Osteoblast (primary cell): ENCODE measurements at places on chromosomes 4 and X.

DNA sequence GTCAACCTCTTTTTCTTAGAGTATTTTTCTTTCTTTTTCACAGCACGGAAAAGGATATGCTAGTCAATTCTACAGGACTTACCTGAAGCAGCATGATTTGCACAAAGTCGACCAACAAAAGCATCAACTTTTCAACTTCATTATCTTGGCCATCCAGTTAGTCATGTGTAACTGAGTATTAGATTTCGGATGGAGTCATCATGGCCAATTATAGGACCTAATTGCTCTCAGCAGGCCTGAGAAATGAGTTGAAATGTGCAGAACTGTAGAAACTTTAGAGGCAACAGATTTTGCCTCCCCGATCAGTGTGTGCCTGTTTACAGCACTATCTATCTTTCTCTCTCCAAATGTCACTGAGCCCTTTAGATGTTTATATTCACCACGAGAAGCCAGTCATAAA, 41.0 kb downstream of the PCDH10 start:
- no peak for DNase-seq

- DNase-seq: peak; percentile 81
Observed at GRCh38 chrX:1595711-1596060, 4.3 kb downstream of the AKAP17A start.

DNA sequence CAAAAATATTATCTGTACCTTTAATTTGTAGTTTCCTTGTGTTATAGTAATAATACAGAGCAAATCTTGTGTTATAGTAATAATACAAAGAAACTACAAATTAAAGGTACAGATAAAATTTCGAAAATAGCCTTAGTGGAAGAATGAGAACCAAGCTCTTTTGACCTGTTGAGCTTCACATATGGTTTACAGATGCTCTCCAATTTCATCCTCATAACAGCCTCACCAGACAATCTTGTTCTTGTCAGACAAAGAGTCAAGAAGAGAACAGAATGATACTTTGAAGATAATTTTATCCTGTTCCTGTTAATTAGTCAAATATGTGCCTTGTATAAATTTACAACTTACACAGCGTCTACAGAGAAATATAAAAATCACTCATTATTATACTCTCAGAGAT, 12.8 kb downstream of the ATXN3L start:
- no peak for DNase-seq

DNA sequence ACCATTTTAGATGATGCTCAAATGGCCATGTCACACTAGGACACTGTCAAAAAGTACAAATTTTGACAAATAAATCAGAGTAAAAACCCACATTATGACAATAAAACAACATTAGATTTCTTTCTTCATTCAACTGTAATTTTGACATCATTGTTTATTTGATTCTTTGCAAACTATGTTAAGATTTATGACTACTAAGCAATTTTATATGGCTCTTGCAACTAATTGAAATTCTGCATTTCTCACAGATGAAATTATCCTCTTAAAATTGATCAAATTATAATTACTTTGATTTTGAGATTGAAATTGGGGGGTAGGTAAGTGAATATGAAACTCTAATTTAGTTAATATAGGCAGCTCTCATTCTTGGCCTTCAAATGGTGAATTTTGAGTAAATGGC, 59.8 kb downstream of the ATOH1 start:
- no peak for DNase-seq

GRCh38 chrX:110041980-110042379, 39.1 kb downstream of the TMEM164 start:
- DNase-seq: no peak

- DNase-seq: no peak
Observed at GRCh38 chr4:94228493-94229216, 21.0 kb downstream of the SMARCAD1 start.

DNA sequence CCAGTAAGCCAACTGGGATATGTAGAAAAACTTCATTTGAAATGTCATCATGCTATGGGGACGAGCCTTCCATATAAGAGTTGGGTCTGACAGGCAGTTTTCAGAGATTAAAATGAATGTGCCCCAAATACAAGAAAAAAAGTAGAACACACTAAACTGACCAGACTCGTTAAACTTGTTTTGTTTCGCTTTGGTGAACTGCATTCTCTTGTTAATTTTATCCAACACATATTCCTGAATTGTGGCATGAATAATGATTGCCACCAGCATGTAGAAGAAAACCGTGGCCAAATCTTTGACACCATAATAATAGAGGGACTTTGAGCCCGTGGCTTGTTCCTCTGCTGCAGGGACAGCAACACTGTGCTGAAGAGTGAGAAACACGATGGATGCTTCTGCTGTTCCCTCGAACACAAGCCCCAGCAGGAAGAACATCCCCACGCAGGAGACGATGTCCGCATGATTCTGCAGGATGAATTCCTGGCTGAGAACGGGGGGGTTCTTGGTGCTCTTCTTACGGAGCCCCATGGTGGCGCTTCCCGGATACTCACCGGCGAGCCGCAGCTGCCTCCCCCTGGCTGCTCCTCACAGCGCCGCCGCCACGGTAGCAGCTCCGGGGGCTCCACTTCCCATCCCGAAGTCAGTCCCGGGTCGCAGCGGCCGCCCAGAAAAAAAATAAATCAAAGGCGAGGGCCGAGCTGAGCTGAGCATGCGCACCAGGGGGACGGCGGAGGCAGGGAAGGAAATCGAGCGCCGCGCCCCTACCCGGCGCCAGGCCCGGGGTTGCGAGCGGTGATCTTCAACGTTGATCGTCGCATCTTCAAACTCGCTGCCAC, at the start of gene TRAM1L1:
Gene TRAM1L1 (minus strand): TSS at position 711 of the 836 bp plus-strand sequence. CDS start 183 bp downstream, at position 528.
- DNase-seq: peak; percentile 56

- DNase-seq: no peak
Observed at GRCh38 chr4:139838811-139839210, 173.2 kb downstream of the MGST2 start.
